ENCODE measurements at places on chromosomes 13 and 19.

DNA sequence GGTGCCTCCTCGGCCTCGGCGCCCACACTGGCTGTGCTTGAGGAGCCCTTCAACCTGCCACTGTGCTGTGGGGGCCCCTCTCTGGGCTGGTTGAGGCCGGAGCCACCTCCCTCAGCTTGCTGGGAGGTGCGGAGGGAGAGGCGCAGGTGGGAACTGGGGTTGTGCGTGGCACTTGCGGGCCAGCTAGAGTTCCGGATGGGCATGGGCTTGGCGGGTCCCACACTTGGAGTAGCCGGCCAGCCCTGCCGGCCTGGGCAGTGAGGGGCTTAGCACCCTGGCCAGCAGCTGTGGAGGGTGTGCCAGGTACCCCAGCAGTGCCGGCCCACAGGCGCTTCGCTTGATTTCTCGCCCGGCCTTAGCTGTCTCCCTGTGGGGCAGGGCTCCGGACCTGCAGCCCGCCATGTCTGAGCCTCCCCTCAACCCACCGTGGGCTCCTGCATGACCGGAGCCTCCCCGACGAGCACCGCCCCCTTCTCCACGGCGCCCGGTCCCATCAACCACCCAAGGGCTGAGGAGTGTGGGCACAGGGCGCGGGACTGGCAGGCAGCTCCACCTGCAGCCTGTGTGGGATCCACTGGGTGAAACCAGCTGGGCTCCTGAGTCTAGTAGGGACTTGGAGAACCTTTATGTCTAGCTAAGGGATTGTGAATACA, 723.8 kb downstream of the DIAPH3 start:
- no peak for DNase-seq

DNA sequence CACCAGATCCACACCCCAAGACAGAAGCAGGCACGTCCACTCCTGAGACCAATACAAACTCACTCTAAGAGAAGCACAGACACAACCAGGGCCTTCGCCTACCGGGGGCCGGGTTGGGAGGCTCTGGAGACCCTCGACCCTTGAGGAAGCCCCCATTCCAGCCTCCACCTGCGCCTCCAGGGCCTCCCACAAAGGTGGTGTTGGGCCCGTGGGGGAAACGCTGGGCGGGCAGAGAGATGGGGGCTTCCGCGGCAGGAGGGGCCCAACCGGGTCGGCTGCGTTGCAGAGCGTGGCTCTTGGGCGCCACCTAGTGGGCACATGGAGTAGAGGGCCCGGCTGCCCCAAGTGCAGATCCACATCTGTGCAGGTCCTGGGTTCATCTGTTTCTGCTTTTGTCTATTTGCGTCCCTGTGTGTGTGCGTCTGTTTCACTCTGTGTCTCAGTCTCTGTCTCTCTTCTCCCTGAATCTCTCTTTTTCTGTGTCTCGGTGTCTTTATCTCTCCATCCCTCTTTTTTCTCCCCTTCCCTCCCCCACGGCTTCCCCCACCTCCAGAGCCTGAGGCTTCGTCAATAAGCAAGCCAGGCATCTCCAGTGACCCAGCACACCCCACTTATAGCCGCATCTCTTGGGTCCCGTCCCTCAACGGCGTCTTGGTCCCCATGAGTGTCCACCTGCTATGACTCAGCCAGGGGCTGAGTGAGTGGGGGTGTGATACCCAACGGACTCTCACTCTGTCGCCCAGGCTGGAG, 10.5 kb upstream of the TINCR start:
- peak; percentile 18 for DNase-seq

GRCh38 chr13:79621902-79622301, 140.9 kb downstream of the NDFIP2 start:
- no peak for DNase-seq

DNA sequence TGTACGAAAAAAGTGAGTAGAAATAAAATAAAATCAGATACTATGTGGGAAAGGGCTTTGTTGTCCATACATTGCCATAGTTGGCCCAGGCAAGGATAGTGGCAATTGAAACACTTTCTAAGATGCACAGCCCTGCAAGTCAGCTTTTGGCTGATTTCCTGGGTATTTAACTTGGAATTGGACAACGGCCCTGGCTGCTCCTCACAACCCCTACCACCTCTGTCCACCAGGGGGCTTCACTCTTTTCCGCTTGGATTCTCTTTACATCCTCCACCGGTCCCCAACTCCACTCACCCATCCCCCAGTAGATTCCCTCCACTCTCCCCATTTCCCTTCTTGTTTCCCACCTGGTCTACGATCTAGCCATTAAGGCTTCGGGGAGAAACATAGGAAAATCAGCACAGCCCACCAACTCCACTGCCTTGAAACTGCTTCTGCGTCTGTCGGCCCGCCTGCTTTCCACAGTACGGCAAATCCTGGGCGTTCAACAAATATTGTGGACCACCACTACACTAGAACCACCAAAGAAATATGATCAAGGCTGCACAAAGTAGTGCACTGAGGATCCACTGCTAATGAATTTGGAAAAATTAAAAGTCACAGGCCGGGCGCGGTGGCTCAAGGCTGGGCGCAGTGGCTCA, 48.6 kb upstream of the GTF3A start:
- DNase-seq = peak; percentile 32

GRCh38 chr13:113028336-113029060, 59.5 kb downstream of the MCF2L start:
- no peak for DNase-seq

- no peak for DNase-seq
These were observed 167.5 kb downstream of the URI1 start for GRCh38 chr19:30109565-30109964.

GRCh38 chr13:23339225-23339624, 94.3 kb downstream of the SACS start:
- DNase-seq = no peak

DNA sequence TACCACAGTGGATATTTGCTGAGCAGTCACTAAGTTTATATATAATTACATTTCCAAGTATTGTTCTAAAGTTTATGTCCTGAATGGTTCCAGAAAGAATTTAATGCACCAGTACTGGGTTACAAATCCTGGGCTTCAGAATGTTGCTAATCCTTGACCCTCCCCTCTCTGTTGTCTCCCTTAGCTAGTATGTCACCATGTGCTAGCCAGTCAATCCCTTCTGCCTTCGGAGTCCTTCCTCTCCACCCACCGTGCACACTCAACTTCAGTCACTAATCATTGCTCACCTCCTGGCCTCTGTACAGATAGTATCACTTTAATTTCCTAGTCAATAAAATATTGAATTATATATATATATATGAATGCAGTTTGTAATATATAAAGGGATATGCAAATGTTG, 7.5 kb downstream of the FAM124A start:
- DNase-seq = no peak

DNA sequence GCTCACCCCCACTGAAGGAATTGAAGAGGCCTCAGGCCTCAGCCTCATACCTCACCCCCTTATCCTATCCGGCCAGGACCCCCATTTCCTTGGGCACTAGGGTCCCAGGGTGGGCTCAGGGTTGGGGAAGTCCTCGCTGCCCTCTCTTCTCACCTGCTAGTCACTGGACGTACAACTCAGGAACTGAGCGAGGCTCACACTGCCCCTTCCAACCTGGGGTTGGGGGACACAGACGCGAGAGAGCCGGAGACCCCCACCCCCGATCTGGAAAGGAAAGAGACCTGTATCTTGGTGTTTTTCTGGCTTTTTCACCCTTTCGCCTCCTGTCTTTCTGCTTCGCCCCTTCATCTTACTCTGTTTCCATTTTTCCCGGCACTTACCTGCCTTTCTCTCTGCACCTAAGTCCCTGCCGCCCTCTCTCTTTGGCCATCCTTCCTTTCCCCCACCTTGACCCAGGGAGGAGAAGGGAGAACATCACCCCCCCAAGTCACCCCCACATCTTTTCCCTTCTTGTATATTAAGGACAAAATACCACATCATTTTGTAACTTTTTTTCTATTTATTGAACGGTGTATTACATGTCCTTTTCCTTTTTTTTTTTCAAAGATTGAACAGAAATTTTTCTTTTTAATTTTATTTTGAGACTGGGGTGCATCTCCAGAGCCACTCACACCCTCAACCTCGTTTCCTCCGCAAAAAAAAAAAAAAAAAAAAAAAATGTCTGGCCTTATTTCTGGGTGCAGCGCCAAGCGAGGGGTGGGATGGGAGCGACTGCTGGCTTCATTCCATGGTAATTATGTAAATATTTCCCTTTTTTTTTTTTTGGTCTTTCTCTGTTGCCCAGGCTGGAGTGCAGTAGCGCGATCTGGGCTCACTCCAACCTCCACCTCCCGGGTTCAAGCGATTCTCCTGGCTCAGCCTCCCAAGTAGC, 36.6 kb downstream of the ZSWIM4 start:
- DNase-seq = no peak

DNA sequence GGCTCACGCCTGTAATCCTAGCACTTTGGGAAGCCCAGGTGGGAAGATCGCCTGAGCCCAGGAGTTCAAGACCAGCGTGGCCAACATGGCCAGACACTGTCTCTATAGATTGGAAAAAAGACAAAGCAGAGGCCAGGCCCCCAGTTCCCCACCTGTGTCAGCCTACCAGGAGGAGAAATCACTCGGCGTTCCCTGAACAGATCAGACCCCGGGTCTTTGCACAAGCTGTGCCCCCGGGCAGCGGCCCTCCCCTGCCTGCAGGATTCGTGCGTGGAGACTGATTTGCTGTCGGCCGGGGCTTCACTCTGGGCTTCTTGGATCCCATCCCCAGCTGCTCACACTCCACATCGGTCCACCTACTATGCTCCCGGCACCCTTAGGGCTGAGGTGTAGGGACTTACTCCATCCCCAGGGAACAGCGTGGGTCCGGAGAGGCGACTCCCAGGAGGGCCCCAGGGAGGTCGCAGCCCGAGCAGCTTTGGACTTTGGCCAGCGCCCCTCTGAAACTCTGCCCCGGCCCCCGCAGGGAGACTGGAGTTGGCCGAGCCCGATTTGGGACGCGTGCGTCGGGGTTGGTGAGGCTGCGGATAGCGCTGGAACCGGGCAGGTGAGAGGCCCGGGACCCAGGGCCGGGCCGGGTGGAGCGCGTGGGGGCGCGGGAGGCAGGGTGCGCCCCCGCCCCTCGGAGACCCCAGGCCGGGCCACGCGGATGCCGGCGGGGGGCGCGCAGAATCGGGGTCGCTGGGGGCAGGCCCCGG, 515 bp upstream of the EFNA2 start:
- no peak for DNase-seq

GRCh38 chr13:101465877-101466276, 13.4 kb downstream of the ITGBL1 start:
- no peak for DNase-seq

DNA sequence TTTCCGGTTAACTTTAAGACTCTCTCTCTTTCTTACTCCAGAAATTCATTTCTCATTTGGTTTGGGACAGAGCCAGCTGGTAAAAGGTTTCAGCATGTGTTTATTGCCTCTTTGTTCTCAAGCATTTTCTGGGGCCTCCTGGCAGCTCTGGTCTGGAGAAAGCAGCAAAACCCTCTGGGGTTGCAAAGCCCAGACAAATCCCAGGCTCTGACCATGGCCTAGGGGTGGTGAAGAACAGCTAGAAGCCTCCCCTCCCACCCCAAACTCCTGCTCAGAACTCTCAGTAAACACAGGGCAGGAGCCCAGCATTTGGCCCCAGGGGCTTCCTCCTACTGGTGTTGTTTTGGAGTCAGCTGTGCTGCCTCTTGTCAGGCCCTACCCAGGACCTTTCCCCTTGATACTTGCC, 124.2 kb upstream of the SERP2 start:
- no peak for DNase-seq

DNA sequence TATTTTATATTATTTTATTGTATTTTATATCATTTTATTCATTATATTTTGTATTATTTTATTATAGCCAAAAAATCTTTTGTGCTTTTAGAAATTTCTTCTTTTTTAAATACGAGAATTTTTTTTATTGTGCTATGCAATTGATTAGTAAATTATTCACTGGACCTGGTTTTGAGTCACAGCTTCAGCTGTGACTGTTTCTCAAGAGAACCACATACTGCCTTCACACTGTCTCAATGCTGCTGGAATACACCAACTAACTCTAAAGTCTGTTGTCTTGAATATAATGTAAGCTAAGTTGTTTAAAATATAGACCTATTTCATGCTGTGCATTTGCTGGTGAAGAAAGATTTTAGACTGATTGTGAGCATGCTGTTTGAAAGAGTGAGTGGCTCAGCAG, 423.6 kb downstream of the NDFIP2 start:
- no peak for DNase-seq

- DNase-seq = no peak
These were observed 15.2 kb upstream of the SHFL start for GRCh38 chr19:10070730-10071446.

- no peak for DNase-seq
These were observed 26.7 kb upstream of the NANOS3 start for GRCh38 chr19:13849991-13850909.

GRCh38 chr13:66128692-66129269, 1101.4 kb downstream of the PCDH9 start:
- no peak for DNase-seq

DNA sequence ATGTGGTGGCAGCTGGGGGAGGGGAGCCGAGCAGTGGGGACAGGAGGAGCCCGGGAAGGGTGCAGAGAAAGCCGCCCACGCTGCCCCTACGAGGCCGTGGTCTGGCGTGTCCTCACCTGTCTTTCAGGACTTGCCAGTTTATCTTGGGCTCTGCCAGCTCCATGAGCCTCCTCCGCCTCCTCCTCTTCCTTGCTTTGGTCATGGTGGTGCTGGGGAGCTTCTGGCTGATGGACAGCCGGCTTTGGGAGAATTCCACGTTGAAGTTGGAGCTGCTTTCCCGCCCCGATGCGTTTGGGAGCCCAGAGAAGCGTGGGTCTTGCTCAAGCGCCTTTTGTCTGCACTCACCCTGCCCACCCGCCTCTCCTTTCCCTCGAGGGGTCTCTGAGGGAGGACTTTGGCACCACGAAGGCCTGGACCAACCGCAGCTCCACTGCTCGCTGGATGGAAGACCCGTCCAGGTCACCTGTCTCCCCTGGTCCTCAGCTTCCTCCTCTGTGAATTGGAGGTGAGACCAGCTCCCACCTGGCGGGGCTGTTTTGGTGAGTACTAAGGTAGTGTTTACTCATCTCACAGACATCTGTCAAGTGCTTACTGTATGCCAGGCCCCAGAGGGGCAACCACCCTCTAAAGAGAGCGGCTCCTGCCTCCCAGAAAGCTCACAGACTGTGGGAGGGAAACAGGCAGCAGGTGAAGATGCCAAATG, 29.7 kb upstream of the MIER2 start:
- DNase-seq = no peak

Measured in activated CD8-positive, alpha-beta memory T cell treated with anti-CD3 and anti-CD28 coated beads for 1 hour (primary cell).